ENCODE measurements at places on chromosomes 12 and 14.
A peak's percentile ranks its signal among the peaks of the same experiment; 100 is the strongest.

DNA sequence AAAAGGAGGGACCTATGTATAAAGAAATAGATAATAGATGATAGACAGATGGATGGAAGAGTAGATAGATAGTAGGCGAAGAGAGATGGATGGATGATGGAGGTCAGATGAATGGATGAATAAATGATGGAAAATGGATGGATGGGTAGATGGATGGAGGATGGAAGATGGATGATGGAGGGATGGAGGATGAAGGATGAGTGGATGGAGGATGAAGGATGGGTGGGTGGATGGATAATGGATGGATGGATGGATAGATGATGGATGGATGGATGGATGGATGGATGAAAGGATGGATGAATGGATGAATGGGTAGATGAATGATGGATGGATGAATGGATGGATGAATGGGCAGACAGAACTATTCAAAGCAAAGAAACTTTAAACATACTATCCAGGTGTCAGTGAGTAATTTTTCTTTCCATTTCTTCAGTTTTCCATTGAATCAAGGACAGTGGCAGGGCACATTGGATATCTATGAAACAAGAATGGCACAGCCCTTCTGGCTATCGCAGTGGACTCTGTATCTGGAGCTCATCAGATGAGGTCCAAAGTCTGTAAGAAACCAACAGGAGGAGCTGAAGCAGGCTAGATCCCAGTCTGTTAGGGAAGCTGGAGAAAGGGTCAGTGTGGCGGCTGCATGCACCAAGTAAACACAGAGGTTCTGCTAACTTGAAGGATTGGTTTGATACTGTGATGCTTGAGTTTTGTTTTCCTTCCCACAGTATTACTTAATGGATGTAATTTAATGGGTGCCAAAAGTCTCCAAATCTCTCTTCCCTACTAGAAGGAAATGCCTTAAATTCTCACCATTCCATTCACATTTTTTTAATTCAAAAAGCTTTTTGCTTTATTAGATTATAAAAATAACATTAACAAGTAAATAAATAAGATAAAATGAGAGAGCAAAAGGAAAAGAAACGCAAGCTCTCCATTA lies 18.1 kb upstream of the MED13L start:
- DNase-seq = no peak

DNA sequence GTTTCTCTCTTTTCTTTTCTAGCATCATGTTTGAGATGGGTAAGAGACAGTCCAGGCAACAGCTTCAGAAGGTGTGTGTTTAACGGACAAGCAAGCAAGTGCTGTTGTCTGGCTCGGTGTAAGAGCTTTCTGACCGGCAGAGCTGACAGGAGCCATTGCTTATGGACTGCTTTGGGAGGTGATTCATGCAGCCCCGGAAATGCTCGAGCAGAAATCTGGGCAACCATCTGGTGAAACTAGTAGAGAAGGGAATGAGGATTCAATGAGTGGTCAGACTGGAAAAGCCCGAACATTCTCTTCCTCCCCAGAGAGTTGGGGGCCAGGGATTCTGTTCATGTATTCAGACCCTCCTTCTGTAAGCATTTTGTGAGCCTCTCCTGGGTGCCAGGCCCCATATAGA lies 24.4 kb downstream of the TUNAR start:
- DNase-seq = no peak

DNA sequence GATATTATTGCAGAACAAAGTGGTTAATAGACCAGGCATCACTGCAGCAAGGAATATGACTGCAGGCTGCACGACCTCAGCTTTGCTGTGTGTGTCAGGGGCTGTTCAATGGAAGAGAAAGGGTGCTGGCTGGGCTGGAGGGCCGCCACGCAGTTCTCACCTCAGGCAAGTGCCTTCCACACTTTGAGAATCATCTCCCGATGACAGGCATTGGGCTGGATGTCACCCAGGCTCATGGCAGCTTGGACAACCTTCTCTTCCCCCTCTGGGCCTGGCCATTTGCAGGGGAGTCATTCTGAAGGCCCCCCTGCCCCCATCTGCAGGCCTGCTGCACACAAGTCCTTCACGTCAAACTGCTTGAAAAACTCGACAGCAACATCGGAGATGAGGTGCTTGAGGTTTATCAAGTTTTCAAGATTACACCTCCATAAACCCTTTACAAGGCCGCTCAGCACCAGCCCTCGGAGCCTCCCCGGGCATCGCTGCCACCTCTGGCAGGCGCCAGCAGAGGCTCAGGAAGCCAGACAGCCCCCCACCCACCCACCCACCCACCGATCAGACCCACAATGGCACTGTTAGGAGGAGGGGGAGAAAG lies 165.9 kb upstream of the GSC start:
- DNase-seq = no peak

- DNase-seq = no peak
These were observed 33.5 kb upstream of the EVL start for GRCh38 chr14:100031506-100032281.

- no peak for DNase-seq
These were observed 75.9 kb downstream of the ATP2B1 start for GRCh38 chr12:89632778-89633177.

DNA sequence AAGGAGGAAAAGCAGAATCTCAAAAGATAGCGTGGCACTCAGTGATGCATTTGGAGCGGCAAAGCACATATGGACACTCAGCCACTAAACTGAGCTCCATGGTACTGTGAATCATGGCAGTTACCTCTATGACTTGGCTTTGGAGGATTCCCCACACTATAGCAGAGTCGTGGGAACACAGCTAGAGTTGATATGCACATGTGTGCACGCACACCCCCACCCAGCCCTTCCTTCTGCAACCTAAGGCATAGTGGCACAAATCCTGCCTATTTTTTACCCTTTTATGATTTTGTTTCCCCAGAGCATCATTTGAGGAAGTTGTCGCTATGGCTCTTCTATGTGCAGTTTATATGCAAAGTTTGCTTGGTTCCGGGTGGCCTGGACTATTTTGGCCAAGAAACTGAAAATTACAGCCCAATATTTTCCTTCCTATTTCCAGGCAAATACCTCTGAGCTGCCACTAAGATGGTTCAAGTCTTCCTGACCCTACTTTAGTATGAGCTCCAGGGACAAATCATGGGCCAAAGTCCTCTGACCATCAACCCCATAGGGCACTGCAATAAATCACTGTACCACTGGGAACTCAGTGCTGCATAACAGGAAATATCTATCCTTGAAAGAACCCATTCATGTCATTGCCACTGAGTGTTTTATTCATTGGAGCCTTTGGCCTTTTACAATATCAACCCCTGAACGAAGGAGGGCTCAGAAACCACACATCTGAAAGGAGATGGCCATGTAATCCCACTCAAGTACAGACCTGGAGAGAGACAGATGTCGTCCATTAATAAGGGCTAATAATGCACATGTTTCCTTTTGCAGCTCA lies 177.5 kb downstream of the EGLN3 start:
- no peak for DNase-seq

- DNase-seq = no peak
These were observed 52.3 kb upstream of the CCND2 start for GRCh38 chr12:4221258-4221620.

GRCh38 chr14:104933746-104934733 lies 9.4 kb downstream of the PLD4 start:
- no peak for DNase-seq

GRCh38 chr14:92924247-92924646 lies 1.3 kb downstream of the CHGA start:
- no peak for DNase-seq

GRCh38 chr12:124391340-124392261 lies 96.7 kb downstream of the RFLNA start:
- DNase-seq = peak; percentile 71

DNA sequence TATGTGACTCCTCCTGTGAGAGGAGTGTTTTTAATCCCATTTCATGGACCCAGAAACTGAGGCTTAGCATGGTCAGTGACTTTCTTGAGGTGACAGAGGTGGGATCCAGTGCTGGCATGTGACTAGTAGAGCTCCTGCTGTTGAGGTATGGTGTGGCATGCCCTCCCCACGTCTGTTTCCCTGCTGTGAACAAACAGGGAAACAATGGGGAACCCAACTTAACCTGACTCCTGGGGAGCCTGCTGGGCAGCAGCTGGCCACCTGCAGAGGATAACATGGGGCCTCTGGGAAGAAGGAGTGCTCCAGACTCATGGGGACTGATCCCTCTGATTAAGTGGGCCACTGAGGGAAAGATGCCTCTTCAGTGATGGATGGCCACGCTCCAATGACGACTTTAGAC lies 114.0 kb downstream of the BEGAIN start:
- DNase-seq = no peak

- no peak for DNase-seq
These were observed 448 bp downstream of the FBXL14 start for GRCh38 chr12:1594006-1594260.

GRCh38 chr12:64890873-64891468 lies 66.5 kb downstream of the TBC1D30 start:
- DNase-seq = no peak

DNA sequence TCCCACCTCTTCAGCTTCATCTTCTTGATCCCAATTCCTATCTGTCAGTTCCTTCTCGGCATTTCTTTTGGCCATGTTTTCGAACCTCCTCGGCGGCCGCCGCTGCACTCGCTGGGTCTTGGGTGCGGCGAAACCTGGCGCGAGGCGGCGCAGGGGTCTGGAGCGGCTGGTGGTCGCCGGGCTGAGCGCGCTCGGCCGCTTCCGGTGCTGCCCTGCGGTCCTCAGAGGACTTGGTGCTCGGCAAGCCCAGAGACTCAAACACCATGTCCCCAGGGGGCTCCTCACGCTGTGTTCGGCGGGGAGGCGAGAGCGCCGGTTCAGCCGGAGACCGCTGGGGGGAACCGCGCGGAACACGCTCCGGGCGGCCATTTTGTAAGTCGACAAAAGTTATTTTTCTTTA lies 51.8 kb downstream of the PPP1R36 start:
- no peak for DNase-seq

DNA sequence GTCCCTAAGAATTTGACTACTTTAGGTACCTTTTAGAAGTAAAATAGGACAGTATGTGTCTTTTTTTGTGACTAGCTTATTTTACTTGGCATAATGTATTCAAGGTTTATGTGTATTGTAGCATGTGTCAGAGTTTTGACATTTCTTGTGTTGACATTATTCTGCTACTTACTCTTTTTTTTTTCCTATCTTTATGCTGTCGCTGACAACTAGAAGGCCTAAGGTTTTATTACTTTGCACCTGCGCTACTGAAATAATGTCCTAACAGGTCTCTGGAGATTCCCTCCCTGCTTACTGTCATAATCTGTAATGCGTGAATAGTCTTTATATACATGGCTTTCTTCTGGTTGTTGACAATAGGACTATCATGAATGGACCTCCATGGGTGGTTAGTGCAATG lies 43.0 kb downstream of the PDE3A start:
- no peak for DNase-seq

Data from CD4-positive, alpha-beta T cell treated with Interferon gamma for 1 hour (primary cell).